Suprapubic skin (tissue), 4 donors: ENCODE measurements at places on chromosomes 16 and 17.

DNA sequence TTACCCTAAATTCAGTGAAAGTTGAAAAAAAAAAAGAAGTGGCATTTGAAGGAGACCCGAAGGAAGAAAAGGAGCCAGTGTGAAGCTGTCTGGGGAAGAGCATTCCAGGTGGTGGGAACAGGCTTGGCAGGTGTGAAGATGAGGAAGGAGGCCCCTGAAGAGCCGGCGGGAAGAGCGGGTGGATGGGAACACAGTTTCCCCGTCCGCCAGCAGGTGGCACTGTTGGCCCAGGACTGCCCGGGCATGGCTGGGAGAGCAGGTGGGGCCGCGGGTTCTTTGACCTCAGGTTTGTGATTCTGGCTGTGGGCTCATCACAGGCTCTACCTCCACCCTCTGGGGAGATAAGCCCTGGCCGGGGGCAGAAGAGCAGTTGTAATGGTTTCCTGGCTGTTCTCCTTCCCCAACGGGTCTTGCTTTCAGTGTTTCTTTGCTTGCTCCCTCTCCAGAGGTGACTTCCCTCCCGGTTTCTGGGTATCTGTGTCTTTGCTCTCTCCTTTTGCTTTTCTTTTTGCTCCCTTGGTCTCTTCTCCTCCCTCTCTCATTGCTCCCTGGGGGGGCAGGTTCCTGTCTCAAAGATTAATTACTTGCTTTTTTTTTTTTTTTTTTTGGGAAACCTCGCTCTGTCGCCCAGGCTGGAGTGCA is 32.3 kb downstream of the RAP1GAP2 start:
- no peaks in the 10 kb centered on the region for H3K27me3 ChIP-seq
- H3K4me3 ChIP-seq: no peak overlapping the region
- no peak overlapping the region for H3K27ac ChIP-seq
- no peaks in the 10 kb centered on the region for H3K4me1 ChIP-seq
- no peaks in the 10 kb centered on the region for H3K36me3 ChIP-seq
- DNase-seq: no peak

DNA sequence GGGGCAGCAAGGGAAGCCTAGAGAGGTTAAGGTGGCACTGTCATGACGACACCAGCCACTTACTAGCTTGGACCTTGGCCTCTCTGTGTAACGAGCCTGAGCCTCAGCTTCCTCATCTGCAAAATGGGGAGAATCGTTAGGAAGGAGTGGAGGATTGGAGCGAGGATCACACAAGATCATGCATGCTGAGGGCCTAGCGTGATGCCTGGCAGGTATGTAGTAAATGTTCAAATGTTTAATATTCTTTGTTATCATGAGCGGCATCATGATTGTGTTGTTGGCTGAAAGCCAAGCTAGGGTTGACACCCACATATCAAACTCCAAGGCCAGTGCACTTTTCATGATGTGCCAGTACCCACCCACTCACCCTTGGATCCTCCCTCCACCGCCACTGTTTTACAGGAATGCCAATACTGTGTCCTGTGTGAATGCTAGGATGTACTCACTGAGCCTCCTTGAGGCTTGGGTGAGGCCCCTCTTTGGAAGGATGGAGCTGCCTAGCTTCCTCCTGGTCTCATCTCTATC is 192.5 kb downstream of the MSI2 start:
- no peak for DNase-seq
- no peaks in the 10 kb centered on the region for H3K36me3 ChIP-seq
- no peak overlapping the region for H3K27ac ChIP-seq
- H3K4me1 ChIP-seq: no peaks in the 10 kb centered on the region
- H3K4me3 ChIP-seq: no peak overlapping the region
- no peaks in the 10 kb centered on the region for H3K27me3 ChIP-seq

DNA sequence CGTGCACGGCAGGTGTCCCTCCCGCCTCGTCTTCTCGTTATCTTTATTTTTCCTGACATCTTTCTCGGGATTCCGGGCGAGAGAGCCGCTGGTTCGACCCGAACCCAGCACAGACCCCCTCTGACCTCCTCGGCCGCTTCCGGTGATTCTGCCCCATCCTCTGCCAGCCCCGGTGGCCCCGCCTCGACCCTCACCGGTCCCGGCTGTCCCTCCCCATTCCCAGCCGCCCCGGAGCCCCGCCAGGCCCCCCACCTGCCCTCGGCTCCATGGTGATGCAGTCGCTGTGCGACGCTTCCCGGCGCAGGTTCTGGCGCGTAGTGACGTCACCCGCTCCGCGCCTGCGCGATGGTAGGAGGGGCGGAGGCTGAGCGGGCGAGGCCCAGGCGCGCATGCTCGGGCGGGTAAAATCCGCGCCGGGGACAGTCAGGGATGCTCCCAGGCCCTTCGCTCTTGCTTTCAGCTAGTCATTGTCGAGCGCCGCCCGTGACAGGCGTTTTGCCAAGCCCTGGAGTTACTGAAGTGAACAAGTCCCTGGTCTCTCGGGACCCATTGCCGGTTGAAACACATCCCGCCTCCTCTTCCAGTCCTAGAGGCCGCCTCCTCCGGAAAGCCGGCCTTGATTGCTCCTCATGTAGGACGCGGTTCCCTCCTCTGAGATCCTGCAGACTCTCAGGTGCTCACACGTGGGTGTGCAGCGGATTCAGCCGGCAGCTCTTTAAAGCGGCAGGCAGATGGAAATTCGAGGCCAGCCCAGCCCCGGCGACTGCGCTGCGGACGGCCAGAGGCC is at the start of gene MTHFSD:
TSS of gene MTHFSD (minus strand) at position 319 of the 787 bp plus-strand sequence. CDS start at position 268, 51 bp downstream.
- DNase-seq: peak; percentile 94
- H3K4me3 ChIP-seq: peak within 1 kb of the TSS; percentile 100
- peaks cover 5% of the 10 kb centered on the region for H3K27me3 ChIP-seq
- peaks cover 29% of the 10 kb centered on the region for H3K4me1 ChIP-seq

DNA sequence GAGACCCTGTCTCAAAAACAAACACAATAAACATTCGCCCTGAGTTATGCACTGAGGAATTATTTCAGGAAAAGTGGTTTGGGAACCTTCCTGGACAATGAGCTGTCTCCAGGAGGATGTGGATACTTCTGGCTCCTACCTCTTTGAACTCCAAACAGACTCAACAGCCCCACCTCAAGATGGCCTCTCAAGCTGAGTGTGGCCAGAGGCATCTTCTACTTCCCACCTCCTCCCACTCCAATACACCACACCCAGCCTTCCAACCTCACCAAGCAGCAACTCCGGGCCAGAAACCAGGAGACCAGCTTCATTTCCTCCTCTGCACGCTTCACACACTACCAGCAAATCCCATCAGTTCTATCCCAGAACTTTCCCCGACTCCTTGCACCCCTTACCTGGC is 11.6 kb downstream of the HBQ1 start:
- no peaks in the 10 kb centered on the region for H3K27me3 ChIP-seq
- no peak overlapping the region for H3K27ac ChIP-seq
- H3K4me3 ChIP-seq: no peak overlapping the region
- no peaks in the 10 kb centered on the region for H3K4me1 ChIP-seq
- DNase-seq: no peak

GRCh38 chr17:78237401-78238012 is 6.1 kb downstream of the TMEM235 start:
- H3K36me3 ChIP-seq: no peaks in the 10 kb centered on the region
- H3K27me3 ChIP-seq: peaks cover 12% of the 10 kb centered on the region
- H3K27ac ChIP-seq: no peak overlapping the region
- no peak overlapping the region for H3K4me3 ChIP-seq

DNA sequence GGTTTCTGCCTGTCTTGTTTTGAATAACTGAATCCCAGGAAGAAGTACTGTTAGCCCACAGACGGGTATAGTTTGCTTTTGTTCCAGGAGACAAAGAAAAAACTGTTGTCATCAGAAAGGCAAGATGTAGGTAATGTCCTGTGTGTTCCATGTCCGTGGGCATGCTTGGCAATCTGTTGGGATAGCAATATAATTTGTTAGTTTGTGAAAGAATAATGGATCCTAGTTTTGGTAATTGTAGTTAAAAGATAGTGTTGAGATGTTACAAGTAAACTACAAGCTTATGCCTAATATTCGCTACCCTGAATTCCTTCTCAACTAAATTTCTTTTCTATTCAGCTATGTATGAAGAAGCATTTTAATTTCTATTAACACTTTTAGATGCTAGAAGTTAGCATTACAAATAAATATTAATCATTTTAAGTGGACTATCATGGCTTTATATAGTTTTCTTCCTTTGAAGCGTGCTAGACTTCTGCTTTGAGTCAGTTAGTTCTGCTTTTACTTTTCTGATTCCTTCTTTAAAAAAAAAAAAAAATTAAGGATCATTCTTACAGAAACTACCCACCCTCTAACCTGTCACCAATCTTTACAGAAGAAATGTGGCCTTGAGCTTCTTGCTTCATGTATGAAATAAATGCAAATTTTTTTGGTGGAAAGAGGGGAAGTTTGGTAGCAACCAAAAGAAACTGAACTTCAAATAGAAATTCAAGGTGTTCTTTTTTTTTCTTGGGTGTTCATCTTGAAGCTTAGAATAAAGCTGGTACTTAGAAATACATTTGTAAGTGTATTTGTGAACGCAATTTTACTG is 2.4 kb downstream of the EVI2A start:
- no peaks in the 10 kb centered on the region for H3K36me3 ChIP-seq
- peak overlapping the region; percentile 33 for H3K4me3 ChIP-seq
- peaks cover 12% of the 10 kb centered on the region for H3K4me1 ChIP-seq
- H3K27ac ChIP-seq: peak overlapping the region; percentile 86
- DNase-seq: no peak
